CD4-positive, CD25-positive, alpha-beta regulatory T cell (primary cell): ENCODE measurements at places on chromosomes 3 and 15. TPM values are rescaled to one million over a fixed set of nuclear protein-coding genes. Genes with fewer than 3 reads are reported as not detected.
A peak's percentile ranks its signal among the peaks of the same experiment; 100 is the strongest.

- no peak for DNase-seq
Observed at GRCh38 chr3:161695811-161696210, 199.2 kb downstream of the OTOL1 start.

- DNase-seq = peak; percentile 65
Observed at GRCh38 chr3:150545419-150546225, 674 bp downstream of the SERP1 start.

GRCh38 chr15:96097661-96098060 is 232.8 kb upstream of the NR2F2 start:
- no peak for DNase-seq

DNA sequence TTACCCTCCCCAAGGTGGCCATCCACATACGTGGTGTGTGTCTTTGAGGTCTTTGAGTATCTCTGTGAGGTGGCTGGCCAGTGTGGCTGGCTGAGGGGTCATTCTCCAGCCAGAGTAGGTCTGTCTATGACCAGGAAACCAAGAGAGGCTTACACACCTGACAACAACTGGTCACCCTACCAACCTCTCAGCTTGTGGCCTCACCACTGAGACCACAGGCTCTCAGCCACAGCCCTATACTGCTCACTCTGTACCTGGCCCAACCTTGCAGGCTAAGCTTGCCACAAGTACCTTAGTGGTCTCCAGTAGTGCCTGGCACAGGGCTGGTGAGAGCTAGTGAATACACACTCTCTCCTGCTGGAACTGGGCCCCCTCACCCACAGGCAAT is 5.1 kb downstream of the HEMK1 start:
- no peak for DNase-seq

IQCF5 gene
- not detected for total RNA-seq

DNA sequence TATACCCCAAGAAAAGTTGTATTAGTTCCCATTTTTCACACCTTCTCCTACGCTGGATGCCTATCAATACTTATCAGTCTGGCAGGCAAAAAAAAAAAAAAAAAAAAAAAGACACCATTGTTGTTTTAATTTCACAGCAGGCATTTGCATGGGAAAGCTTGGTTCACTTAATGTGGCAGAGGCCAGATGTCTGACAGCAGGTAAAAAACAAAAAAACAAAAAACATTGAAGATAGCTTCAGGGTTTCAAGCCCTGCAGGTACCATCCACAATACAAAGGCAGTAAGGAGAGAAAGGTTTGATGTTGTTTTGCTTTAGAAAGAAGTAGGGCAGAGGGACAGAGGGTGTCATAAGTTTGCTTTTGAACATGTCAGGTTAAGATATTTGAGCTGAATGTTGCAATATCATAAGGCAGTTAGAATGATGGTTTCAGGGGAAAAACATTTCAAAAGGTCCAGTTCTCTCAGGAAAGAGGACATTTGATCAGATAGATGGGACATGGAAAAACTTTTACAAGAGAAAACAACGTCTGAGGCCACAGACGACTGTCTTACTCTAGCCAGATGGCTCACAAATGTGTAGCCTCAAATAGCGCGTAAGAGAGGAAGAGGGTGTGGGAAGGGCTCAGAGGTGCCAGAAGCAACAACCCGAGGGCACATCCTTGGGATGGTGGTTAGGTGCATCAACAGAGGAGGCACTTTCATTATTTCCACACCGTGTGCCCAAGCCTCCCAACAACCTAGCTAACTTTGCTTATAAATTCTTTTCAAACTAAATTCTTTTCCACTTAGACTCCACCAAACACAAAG is 25.7 kb downstream of the PCOLCE2 start:
- no peak for DNase-seq

DNA sequence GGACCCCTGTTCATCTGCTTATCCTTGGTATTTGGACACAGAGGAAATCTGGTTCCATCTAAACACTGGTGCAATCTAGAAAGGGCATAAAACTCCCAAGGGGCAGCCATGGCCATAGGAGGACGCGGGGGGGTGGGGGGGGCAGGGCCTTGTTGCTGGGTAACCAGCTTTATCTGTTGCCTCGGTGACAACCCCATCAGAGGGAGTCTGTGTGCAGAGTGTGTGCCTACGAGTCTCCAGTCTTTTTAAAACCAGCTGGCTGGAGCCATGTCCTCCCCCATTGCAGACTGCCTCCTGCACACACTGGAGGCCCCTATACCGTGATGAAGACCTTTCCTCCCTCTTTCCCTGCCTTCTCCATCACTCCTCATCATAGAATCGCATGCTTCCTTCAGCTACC is 26.4 kb upstream of the CORO2B start:
- no peak for DNase-seq

GRCh38 chr15:80160570-80161156 is 7.9 kb downstream of the FAH start:
- peak; percentile 82 for DNase-seq

CFAP91 gene
- total RNA-seq = 0.44 TPM

GRCh38 chr15:51133140-51133765 is 38.5 kb upstream of the TNFAIP8L3 start:
- no peak for DNase-seq

DNA sequence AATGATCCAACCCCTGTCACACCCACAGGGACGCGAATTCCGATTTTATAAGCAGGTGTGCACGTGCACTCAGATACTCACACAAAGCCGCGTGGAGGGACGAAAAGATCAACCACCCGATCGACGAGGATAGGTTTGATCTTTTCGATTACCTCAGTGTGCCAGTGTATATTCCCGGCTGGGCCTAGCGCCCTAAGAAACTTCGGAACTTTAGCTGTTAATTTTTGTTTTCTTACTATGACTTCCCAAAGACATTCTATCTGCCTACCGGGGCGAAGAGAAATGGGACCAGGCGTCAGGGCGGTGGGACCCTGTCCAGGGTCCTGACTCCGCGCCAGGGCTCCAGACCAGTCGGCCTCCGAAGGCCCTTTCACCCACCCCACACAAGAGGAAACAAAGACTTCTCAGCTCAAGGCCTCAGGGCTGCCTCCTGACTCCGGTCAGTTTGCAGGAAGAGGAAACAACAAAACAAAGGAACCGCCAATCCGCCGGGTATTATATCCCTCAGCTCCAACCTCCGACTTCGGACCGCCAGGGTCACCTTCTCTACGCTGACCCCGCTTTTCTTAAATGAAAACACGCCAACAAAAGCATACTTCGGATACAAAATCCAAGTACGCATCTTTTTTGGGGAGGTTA is 6.8 kb downstream of the ONECUT1 start:
- no peak for DNase-seq

IL12A gene
- 5.6 TPM for total RNA-seq

DNA sequence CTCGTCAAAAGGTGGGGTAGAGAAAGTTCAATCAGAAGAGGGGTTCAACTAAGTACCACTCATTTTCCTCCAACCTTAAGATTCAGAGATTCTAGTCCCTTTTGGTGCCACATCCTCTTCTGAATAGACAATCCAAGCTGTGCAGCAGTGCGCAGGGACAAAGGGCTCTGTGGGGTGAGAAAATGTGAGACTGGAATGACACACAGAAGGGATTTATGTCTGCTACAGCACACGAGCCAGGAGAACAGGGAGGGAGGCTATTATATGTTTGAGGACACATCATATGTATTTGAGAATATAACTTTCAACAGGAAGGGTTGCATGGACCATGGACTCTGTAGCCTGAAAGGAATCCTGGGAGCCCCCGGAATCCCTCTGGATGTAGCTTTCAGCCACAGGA is 33.0 kb downstream of the LSM3 start:
- DNase-seq = no peak

DNA sequence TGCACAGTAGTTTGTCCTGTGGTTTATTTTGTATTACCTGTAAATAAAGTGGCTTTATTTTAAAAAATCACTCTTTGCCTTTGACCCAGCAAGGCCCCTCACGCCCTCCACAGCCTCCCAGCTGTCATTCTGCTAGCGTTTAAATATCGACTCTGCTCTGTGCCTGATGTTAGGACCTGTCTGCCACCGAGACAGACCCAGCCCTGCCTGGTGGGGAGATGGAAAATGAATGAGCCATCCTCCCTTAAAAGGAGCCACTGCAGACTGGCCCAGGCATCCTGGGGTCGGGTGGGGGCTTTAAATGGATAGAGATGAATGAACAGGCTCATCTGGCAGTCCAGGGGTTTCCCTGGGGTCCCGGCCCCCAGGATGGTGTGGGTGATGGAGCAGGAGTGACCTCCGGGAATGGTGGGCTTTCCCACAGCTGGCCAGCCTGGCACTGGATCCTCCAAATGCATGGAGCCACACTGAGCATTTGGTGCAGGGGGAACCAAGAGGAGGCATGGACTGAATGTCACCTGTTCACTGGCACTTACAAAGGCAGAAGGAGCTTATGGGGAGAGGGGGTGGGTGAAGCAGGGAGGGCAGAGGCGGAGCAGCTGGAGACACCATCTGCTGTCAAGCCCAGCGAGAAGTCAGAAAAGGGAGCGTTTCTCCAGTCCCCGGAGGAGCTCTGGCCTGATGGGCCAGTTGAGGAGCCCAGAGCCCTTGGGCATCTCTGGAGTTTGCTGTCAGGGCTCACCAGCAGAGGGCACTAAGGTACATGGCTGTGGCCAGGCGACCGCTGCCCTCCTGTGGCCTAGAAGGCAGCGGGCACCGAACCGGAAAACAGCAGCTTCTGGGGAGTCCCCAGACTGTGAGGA is 11.9 kb downstream of the GRM2 start:
- DNase-seq = no peak

CILP gene
- 0.52 TPM for total RNA-seq

GRCh38 chr3:52231502-52232278 is 6.2 kb upstream of the TLR9 start:
- peak; percentile 77 for DNase-seq

DNA sequence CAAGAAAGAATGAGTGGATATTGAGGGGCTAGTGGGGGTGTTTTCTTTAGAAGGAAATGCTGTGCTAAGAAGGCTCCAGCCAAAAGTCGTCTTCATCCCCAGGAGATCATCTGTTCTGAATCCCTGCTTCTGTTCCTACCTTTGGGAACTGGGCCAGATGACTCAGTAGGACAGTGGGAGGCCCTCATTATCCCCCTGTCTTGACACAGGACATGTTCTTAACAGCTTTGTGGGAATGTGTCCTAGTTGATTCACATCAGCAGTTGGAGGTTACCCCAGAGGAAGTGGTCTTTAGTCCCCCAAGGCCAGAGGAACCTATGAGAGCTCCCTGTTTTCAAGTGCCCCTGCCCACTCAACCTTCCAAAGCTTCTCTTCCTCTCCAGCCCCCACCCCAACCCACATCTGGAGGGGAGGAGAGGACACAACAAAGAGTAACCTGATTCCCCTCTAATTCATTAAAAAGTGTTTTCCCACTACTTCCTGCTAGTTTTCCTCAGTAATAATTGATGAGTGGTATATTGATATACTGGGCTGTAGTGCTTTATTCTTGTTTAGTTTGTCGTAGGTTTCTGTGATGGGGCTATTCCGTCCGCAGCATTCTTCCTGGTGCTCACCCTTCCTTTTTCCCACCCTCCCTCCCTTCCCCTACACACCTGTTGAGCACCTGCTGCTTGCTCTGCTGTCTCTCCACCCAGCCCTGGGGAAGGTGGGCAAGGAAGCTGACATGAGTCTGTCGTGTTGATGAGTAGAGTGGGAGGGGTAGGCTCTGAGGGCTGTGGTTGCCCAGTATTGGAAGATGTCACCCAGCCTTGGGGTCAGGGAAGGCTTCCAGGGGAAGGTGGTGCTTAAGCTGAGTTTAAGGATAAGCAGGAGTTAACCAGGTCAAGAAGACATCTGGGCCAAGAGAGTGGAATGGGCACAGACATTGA is 9.3 kb downstream of the PXYLP1 start:
- no peak for DNase-seq

TRIM69 gene
- 50.5 TPM for total RNA-seq

GRCh38 chr3:133773732-133774131 is 27.5 kb downstream of the TF start:
- DNase-seq = no peak

DNA sequence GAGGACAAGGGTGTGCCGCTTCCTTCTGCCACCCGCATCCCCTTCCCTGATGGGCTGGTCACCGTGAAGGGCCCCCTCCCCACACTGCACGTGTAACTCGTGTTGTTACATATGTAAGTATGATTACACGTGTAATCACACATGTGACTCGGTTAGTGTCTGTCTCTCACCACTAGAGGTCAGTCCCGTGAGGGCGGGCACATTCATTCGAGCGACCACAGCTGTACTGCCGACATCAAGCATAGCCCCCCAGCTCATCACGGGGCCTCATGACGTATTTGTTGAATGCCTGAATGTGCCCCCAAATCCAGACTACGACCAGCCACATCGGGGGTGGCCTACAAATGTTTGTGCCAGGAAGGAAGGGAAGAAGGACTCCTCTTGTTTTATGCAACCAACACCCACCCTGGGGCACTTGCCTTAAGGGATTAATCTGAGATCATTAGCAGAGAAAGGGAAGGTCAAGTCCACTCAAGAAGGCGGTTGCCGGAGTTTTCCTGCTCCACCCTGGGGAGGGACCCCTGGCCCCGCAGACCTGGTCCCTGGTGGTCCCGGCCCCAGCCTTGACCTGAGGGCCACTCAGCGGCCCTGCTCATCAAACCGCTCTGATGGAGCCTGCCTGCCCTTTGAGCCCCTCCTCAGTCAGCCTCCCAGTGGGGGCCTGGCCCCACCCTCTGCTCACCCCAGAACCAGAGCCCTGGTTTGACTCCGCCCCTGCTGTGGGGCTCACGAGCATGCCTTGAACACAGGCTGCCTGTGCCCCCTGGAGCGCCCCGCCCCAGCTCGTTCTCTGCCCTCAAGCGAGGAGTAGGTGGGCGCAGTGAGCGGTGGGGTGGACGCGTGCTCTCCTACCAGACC is 52.8 kb downstream of the RGMA start:
- DNase-seq = peak; percentile 46

DNA sequence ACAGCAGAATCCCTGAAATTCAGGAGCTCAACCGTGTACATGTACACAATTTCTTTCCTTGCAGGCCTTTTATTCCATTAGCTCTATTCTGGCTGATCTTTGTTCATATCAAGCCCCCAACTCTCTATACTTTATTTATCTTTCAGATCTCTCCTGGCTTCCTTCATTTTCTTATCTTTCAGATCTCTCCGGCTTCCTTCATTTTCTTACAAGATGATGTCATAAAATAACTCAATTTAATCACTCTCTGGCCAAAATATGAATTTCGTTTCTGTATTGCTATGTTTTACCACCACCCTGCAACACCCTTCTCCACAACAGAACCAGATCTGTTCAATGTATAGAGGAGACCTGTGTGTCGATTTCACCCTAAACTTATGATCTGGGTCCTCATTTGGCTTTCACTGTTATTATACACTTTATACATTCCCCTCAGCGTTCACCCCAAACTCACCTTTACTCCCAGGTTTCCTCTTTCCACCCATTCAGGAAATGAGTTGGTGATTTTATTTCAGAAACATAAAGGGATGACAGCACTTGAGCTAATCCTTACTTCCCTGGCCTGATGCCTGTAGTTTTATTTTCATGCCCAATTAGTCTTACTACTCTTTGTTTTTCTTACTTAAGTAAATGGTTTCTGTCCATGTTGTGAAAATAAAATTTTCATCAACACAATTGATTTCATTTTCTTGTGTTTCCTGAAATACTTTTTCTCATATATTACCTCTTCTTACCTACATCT is 195.5 kb downstream of the BCHE start:
- no peak for DNase-seq
